ENCODE measurements at places on chromosomes 5 and 9.

- DNase-seq, result no peak
These were observed 48.1 kb downstream of the IQGAP2 start for GRCh38 chr5:76451031-76451701.

GRCh38 chr5:122694884-122695283, 80.0 kb upstream of the SNX2 start:
- no peak for DNase-seq

- DNase-seq, result no peak
These were observed 103.5 kb downstream of the MVB12B start for GRCh38 chr9:126430124-126430523.

GRCh38 chr5:177449140-177450061, 2.8 kb downstream of the PRR7 start:
- no peak for DNase-seq

GRCh38 chr9:95264954-95265615, 52.4 kb downstream of the FANCC start:
- no peak for DNase-seq

DNA sequence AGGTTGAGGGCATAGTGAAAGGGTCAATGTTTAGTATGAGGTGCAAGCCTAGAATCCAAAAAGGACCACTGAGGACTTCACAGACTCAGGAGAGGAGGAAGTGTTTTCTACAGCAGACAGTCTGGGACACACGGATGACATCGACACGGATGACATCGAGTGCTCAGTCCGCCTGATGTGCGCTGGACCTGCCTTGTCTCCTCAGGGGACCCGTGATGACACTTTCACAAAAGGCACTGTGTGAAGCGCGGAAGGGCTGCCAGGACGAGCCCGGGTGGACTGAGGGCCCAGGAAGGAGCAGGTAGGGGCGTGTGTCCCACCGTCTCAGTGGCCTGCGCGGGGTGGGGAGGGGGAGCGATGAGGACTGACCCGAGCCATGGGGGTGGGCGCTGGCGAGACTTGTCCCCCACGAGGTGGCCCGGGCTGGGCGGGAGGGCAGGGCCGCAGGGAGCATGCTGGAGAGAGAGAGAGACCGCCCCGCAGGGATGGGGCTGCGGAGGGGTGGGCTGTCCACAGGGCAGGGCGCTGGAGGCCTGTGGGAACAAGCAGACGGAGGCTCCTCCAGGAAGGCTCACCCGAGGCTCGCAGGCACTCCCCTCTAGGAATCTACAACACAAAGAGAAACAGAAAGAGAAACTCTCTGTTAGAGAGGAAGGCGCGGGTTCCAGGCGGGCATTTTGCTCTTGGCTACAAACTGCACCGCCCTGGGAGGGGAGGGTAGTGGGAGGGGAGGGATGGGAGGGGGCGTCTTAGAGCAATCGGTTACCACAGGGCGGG, 54.9 kb downstream of the USP20 start:
- no peak for DNase-seq

GRCh38 chr9:8437876-8438275, 638.3 kb upstream of the DMAC1 start:
- DNase-seq, result no peak

GRCh38 chr5:108798513-108799265, 51.0 kb downstream of the FER start:
- DNase-seq, result no peak

DNA sequence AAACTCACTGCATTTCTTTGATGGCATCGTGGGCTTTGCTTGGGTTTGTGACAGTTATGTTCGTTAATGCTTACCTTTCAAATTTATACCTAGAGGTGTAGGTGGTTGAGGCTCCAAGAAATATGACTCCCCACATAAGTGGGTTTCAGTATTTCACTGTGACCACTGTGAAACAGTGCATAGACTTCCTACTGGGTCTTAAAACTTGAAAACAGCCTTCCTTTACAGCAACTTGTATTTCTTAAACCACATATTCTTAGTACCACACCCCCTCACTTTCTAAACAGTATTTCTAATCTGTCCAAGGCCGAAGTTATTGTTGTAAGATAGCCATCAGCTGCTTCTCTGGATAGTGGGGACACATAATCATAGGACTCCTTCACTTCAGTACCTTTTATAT, 48.3 kb downstream of the TMEFF1 start:
- no peak for DNase-seq

DNA sequence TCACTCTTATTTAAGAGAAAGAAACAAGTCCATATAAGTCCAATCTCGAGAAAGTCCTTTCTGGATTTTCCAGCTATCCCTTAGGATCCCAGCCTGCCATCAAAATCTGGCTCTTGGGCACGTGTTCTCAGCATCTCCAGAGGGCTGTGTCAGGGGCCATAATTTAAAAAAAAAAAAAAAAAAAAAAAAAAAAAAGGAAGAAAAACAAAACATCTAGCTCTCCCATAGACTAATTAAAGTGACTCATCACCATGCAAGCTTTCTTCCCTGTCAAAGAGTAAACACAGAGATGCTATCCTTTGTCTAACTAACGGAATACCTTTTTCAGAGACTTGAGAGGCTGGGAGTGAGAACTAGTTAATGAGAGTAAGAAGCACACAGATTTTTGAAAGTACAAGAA, 44.9 kb upstream of the MYO10 start:
- DNase-seq, result no peak

DNA sequence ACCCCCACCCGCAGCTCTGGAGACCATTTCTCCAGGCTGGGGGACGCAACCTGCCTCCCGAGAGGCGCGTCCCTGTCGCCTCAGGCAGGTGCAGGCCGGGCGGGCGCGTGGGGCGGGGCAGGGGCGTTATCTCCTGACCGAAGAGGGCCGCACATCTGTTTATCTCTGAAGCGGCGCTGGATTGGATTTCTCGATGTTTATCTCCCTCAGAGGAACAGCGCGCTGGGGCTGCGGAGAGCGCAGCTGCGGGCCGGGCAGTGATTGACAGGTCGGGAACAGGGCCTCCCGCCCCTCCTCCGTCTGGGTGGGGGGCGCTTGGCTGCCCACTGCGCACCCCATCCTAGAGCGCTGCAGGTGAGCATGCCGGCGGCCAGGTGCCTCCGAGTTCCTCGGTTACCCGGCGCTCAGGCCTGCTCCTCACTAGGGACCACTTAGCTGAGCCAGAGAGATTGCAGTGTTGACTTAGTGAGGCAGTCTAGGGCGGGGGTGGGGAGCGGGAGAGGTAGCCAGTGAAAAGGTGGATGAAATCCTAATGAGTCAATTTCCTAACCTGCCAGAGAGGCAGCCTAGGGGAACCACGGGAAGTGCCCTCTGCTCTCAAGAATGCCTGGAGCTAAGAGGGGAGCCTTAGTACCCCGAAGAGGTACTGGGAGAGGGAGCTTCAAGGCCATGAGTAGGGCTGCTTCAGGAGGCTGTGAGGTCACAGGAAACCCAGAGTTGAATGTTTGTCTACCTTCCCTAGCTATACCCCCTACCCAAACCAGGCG, 39.6 kb upstream of the TIFAB start:
- DNase-seq, result no peak

DNA sequence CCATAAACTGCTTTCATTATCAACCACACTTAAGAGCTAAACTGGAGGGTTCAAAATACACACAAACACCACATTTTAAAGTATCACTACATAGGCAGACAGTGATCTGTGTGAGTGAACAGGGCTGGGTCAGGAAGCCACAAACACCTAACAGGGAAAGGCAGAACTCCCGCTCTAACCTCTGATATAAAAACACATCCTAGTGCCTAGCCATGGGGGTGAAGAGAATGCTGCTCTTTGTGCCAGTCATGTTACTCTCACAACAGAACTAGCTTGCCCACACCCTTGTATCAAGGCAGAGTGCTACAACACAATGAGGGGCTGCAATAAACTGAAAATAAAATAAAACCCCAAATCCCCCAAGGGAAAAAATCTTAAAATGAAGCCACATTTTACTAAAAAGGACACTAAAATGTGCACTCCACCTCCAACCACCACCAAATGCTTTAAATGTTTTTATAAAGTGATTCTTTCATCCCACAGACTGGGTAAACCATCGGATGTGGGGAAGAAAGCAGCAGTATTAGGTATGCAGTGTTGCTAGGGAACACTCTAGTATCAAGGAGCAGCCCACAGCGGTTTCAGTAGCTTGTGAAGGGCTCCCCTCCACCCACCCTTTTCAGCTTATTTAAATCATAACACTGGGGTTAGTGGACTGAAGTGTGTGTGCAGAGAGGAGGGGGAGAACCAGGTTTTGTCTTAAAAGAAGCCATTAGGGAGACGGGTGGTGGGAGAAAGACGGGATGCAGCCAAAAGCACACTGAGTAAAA, 64.5 kb downstream of the TMEM161B start:
- DNase-seq, result no peak

DNA sequence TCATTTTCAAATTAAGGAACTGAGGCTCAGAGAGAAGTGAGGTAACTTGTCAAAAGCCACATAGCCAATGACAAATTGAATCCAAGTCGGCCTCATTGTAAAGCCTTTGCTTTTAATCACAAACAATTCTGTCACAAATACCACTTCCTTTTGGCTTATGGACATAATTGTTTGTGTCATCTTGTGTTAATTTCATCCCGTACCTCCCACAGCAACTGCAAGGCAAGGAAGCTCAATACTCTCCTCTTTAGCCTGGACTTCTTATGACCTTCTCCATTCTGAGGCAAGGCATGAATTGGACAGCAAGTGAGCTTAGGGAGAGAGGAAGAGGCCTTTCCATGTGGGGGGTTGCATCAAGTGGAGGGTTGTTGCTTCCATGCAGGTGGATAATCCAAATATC, 62.2 kb upstream of the SLC2A8 start:
- DNase-seq, result no peak
